ENCODE measurements at places on chromosomes 13 and 19. TPM values are rescaled to one million over a fixed set of nuclear protein-coding genes. Genes with fewer than 3 reads are reported as not detected.
A peak's percentile ranks its signal among the peaks of the same experiment; 100 is the strongest.

DNA sequence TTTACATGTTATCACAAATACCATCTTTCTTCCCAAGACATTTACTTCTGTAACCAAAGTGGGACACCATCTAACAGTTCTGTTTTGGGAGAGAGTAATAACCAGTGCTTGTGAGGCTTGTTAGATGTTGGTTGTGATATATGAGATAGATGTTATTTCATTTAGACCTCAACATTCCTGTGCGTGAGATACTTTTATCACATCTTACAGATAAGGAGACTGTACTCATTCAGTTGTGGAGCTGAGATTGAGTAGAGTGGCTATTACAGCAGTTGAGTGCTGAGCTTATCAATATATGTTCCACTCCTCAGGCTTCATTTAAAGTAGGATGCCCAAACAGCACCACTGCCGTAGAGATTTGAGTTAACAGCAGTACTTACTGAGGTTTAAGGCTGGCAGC is 43.1 kb downstream of the USPL1 start:
- no peak for DNase-seq

GRCh38 chr19:2478756-2479555 is 3.0 kb downstream of the GADD45B start:
- DNase-seq: no peak

ZNF432 gene
- 24.1 TPM for polyA plus RNA-seq

DNA sequence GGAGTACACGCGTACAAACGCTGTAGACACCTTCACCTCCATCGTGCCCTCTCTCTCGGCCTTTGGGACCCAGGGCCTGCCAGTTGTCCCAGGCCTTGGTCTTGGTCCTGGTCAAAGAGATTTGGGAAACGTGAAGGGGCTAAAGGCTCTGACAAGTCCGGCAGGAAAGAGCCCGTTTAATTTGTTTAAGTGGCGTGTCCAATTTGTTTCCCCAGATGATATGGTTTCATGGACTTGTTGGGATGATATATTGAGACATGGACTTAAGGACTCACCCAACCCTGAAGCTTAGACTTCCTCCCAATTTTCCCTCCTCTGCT is 2.7 kb downstream of the CLEC11A start:
- no peak for DNase-seq

RNF225 gene
- not detected for polyA plus RNA-seq

DNA sequence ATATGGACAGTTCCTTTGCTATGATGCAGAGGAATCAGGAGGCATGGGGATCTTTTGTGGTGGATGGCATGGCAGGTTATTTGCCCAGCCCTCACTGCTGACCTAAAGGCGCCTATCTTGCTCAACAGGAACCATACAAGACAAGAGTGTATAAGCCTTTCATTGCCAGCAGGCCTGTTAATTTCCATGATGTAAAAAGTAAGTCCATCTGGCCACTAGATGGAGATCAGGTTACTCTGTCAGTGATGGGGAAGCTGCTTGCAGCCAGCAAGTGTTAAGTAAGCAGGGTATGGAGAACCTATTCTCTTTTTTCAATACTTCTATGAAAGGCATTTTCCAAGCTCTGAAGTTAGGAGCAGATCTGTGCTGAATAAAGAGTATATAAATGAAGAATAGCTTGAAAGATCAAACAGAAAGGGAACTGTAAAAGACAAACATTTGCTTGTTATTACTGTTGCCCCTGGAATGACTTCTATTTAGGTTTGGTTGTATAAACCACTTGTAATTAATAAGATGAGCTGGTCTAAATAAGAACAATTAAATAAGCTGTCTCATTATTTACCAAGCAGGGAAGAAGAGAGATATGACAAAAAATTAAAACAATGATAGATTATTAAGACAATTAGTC is 210.9 kb downstream of the RGCC start:
- peak; percentile 85 for DNase-seq

Data from renal pelvis (tissue), 12 donors.